Cerebellar cortex (tissue), 1 donor: ENCODE measurements at places on chromosomes 5 and 9.

DNA sequence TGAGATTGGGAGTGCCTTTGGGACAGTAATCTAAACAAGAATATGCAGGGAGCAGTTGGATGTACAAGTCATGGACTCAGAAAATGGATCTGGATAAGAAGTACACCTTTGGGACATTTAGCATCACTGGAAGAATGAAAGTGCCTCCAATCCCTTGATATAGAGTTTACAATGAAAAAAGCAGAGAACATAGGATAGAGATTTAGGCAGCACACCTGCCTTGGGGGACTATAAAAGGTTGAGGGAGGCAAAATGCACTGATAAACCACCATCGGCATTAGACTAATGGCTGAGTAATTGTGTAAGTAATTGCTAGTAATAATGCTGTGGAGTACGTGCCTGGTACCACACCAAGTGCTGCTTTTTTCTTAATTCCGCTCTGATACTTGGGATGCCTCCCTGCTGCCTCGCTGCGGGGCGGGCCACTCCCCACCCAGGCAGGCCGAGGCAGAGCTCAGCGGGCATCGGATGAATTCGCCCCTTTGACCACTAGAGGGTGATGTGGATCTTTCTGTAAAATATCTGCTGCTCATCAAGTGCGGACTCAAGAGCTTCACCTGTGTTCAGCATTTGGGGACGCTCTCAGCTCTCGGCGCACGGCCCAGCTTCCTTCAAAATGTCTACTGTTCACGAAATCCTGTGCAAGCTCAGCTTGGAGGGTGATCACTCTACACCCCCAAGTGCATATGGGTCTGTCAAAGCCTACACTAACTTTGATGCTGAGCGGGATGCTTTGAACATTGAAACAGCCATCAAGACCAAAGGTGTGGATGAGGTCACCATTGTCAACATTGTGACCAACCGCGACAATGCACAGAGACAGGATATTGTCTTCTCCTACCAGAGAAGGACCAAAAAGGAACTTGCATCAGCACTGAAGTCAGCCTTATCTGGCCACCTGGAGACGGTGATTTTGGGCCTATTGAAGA, 99.9 kb downstream of the ANKRD18B start:
- peak; percentile 90 for DNase-seq

GRCh38 chr9:130426467-130426773, 18.3 kb upstream of the ASS1 start:
- DNase-seq: no peak

GRCh38 chr5:111681414-111682120, 75.4 kb downstream of the NREP start:
- DNase-seq: no peak

DNA sequence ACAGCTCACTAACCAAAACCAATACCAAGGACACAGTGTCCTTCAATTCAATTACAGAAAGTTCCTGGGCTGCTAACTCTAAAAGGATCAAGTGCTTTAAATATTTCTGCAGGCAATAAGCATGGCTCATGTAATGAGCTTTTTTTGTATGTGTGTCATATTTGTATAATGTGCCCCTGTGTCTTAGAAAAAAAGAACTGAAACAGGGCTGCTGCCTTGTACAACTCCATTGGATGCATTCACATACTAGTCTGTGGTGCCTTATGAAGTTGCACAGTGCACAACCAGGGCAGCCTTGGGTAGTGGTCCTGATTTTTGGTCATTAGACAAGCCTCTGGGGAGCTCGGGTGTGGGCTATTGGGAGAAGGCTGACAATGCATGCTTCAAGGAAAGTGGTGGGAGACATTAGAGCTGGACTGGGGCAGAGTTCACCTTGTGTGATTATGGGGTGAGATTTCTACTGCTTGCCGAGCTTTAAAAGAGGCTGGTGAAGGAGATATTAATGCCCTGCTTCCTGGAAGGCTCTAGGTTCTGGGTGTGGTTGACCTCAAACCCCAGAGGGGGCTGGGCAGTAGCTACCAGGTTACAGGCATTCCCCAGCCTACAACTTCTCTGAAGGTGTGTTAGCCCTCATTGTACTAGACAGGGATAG, 3.6 kb upstream of the CPEB4 start:
- DNase-seq: no peak

GRCh38 chr5:40399349-40399748, 280.4 kb upstream of the PTGER4 start:
- DNase-seq: no peak

- peak; percentile 52 for DNase-seq
Observed at GRCh38 chr9:99106044-99106375, 1.1 kb downstream of the TGFBR1 start.

DNA sequence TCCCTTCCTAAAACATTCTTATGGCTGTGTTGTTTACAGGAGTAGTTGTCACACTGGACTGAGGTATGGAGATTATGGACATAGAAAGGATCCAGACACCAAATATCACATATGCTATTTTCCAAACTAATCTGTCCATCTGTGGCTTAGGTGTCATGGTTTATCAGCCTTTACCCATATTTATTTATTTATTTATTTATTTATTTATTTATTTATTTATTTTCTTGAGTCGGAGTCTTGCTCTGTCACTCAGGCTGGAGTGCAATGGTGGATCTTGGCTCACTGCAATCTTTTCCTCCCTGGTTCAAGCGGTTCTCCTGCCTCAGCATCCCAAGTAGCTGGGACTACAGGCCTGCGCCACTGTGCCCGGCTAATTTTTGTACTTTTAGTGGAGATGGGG, 1103.1 kb downstream of the MAT2B start:
- DNase-seq: no peak

- no peak for DNase-seq
Observed at GRCh38 chr9:35816708-35817107, 1.9 kb upstream of the HINT2 start.

GRCh38 chr5:145551714-145552113, 283.4 kb downstream of the PRELID2 start:
- DNase-seq: no peak

- DNase-seq: no peak
Observed at GRCh38 chr5:168883281-168883741, 304.1 kb upstream of the PANK3 start.

GRCh38 chr5:57434227-57434640, 48.4 kb downstream of the ACTBL2 start:
- DNase-seq: no peak

GRCh38 chr5:97844797-97845196, 661.8 kb upstream of the RIOK2 start:
- no peak for DNase-seq

GRCh38 chr5:89071101-89071940, 188.3 kb upstream of the MEF2C start:
- DNase-seq: no peak

DNA sequence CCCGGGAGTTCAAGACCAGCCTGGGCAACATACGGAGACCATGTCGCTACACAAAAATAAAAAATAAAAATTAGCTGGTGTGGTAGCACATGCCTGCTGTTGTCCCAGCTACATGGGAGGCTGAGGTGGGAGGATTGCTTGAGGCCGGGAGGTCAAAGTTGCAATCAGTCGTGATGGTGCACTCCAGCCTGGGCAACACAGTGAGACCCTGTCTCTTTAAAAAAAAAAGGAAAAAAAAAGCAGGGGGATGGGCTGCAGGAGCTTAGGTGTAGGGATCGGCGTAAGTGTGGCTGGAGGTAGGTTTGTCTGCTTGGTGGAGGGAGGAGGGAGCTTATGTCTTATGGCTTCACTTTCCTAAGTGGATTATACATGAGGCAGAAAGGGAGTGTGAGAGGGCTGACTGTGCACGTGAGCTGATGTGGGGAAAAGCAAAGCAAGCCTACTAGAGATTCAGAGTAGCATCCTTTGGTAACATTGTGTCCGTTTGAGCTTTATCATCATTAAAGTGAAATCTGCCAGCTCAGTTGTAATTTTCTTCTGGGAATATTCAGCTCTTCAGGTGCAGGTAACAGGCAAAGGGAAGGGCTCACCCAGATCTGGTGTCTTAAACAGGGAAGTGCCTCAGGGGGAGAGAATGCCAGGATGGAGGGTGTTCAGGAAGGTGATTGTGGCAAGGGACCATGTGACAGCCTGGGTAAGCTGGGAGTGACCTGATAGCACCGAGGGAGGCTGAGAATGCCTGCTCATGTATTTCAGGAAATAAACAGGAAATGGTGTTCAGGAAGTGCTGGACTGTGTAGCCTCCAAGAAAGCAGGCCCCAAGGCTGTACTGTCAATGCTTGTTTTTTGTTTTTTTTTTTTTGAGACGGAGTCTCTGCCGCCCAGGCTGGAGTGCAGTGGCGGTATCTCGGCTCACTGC, 17.6 kb upstream of the SETX start:
- DNase-seq: no peak

DNA sequence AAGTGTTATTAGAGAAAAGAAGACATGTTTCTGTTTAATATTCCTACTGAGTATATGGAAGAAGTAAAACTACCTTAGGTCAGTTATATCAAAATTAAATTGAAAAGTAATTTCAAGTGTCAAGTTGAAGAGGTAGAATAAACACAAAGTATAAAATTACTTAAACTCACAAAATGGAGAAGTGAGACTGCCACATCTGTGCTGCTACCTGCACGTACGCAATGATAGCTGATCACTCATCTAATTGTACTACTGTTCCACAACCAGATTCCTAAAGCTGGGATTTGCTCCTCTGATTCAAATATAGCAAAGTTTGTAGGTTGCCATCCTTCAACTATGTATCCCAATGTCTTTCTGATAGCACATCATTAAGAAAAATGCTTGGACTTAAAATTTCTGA, 24.8 kb downstream of the EQTN start:
- no peak for DNase-seq

DNA sequence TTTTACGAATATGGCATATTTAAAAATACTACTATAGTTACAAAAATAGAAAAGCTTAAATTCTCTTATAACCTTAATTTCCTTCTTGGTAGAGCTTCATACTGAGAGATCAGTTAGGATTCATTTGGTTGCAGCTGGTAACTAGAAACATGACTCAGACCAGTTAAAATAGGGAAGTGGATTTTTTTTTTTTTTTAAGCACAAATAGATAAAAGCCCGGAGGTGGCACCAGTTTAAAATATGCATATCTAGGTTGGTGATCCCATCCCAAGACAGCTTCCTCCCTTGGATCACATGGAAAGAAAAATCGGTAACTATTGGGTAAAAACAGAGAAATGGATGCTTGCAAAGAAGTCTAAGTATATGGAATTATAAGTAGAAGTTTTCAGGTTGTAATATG, 1634.3 kb downstream of the MAT2B start:
- no peak for DNase-seq

GRCh38 chr5:124370601-124371000, 375.8 kb downstream of the ZNF608 start:
- no peak for DNase-seq

- no peak for DNase-seq
Observed at GRCh38 chr9:34035656-34036055, 13.0 kb downstream of the UBAP2 start.

GRCh38 chr5:127370631-127371030, 80.0 kb downstream of the MEGF10 start:
- no peak for DNase-seq

- DNase-seq: no peak
Observed at GRCh38 chr9:115404311-115404710, 286.4 kb upstream of the TNC start.

- DNase-seq: no peak
Observed at GRCh38 chr5:80608731-80609130, 38.7 kb upstream of the ANKRD34B start.
